ENCODE measurements at places on chromosomes 16 and 17. TPM values are rescaled to one million over a fixed set of nuclear protein-coding genes. Genes with fewer than 3 reads are reported as not detected.
A peak's percentile ranks its signal among the peaks of the same experiment; 100 is the strongest.

The HOXB5 gene
- 2.0 TPM for total RNA-seq

The ACE gene
- total RNA-seq: 9.1 TPM

The IGFALS gene
- 0.32 TPM for total RNA-seq

- no peaks in the 10 kb centered on the region for H3K27me3 ChIP-seq
- H3K27ac ChIP-seq: no peak overlapping the region
- H3K36me3 ChIP-seq: no peaks in the 10 kb centered on the region
Observed at GRCh38 chr16:85425074-85425662, 188.0 kb upstream of the GSE1 start.

DNA sequence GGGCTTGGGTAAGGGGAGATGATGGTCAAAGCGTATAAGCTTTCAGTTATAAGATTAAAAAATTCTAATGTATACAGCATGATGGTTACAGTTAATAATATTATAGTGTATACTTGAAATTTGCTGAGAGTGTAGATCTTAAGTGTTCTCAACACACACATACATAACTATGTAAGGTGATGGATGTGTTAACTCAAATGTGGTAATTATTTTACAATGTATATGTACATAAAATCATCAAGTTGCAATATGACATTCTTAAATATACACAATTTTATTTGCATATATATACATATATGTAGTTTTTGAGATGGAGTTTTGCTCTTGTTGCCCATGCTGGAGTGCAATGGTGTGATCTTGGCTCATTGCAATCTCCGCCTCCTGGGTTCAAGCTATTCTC is 7.2 kb downstream of the ZKSCAN2 start:
- no peaks in the 10 kb centered on the region for H3K36me3 ChIP-seq
- no peak overlapping the region for H3K4me3 ChIP-seq
- H3K27me3 ChIP-seq: no peaks in the 10 kb centered on the region
- no peak for DNase-seq
- no peak overlapping the region for H3K27ac ChIP-seq

- no peaks in the 10 kb centered on the region for H3K27me3 ChIP-seq
- DNase-seq: no peak
- H3K4me3 ChIP-seq: peak overlapping the region; percentile 81
- no peaks in the 10 kb centered on the region for H3K36me3 ChIP-seq
Observed at GRCh38 chr17:50146230-50146926, 4.1 kb downstream of the PPP1R9B start.

GRCh38 chr17:44989552-44990138 is 21.5 kb upstream of the C1QL1 start:
- DNase-seq: no peak
- H3K27ac ChIP-seq: no peak overlapping the region

DNA sequence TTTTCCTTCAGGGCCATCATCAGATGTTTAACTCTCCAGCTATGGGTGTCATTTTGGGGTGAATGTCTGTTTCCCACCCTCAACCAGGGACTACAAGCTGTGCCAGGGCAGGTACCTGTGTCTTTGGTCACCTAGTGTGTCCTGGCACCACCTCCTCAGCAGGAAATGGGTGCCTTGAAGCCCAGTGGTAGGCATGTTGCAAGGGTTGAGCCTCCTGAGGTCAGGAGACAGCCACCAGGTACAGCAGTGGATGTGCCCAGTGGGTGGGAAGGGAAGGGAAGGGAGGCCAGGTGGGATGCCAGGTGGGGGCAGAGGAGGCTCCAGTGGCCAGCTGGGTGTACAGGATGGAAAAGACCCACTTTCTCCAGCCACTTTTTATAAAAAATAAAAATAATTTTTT is 25.5 kb upstream of the ADORA2B start:
- no peaks in the 10 kb centered on the region for H3K4me1 ChIP-seq
- DNase-seq: no peak
- H3K36me3 ChIP-seq: no peaks in the 10 kb centered on the region
- H3K27me3 ChIP-seq: peaks cover 5% of the 10 kb centered on the region
- no peak overlapping the region for H3K4me3 ChIP-seq
- H3K27ac ChIP-seq: no peak overlapping the region

DNA sequence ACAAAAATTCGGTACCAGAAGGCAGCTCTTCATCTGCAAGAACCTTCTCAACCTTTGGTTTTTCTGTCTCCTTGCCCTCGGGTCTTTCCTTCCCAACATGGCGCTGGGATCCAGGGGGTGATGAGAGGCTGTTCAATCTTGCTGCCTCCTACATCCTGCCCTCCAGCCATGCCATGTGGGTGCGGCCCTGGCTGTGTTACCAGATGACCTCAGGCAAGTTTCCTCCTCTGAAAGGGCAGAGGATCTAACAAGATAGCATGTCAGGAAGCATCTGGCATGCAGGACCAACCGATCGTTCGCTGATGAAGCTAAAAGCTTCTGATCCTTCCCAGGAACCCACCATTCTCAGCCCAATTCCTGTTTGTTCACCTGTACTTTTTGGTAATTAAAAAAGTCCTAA is 36.8 kb upstream of the BCAR1 start:
- H3K4me1 ChIP-seq: no peaks in the 10 kb centered on the region
- H3K36me3 ChIP-seq: no peaks in the 10 kb centered on the region
- no peaks in the 10 kb centered on the region for H3K27me3 ChIP-seq
- no peak for DNase-seq

DNA sequence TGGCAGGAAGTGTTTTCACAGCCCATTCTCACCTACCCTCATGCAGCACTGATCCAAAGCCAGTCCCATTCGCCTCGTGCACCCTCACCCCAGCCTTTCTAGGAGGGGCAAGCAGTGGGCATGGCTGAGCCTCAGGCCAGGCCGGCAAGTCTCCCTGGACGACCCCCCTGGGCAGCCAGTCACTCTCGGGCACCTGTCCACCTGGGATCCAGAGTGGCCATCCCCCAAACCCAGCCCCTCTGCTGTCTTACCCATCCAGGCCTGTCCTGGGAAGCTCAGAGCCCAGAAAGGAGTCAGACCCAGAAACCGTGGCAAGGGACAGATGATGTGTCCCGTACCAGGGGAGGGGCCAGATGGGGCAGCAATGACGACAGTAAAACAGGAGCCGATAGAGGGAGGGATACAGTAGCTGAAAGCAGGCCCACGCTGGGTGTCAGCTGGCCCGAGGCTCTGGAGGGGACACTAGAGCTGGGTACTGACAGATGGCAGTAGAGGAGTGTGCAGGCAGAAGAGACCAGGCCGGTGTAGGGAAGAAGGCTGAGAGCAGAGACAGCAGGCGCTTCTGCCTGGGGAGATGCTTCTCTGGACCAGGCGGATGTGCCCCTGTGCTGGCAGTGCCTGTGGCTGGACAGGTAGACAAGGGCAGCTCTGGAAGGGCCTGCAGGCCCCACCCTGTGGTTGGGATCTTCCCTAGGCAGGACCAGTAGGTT is 5.8 kb downstream of the CMTM3 start:
- H3K27me3 ChIP-seq: no peaks in the 10 kb centered on the region
- peaks cover 14% of the 10 kb centered on the region for H3K4me1 ChIP-seq
- no peak for DNase-seq
- peak overlapping the region; percentile 9 for H3K27ac ChIP-seq

- no peak overlapping the region for H3K27ac ChIP-seq
- peaks cover 8% of the 10 kb centered on the region for H3K36me3 ChIP-seq
- H3K27me3 ChIP-seq: no peaks in the 10 kb centered on the region
Observed at GRCh38 chr16:3235856-3236669, 1.1 kb upstream of the ZNF200 start.

- DNase-seq: no peak
- no peaks in the 10 kb centered on the region for H3K4me1 ChIP-seq
- H3K4me3 ChIP-seq: no peak overlapping the region
- no peak overlapping the region for H3K27ac ChIP-seq
- no peaks in the 10 kb centered on the region for H3K36me3 ChIP-seq
Observed at GRCh38 chr17:64254755-64255154, 8.3 kb downstream of the TEX2 start.

DNA sequence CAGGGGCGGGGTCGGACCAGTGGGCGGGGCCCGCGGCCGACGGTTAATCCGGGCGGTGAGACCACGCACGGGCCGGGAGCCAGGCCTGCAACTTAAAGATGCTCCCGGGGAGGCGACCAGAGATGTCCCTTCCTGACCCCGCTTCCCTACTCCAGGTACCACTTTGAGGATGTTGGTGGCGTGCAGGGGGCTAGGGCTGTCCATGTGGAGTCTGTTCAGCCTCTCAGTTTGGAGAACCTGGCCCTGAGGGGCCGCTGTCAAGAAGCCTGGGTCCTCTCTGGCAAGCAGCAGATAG is 580 bp downstream of the RANGRF start:
- H3K27me3 ChIP-seq: no peaks in the 10 kb centered on the region
- H3K4me3 ChIP-seq: peak overlapping the region; percentile 80
- H3K27ac ChIP-seq: peak overlapping the region; percentile 94

DNA sequence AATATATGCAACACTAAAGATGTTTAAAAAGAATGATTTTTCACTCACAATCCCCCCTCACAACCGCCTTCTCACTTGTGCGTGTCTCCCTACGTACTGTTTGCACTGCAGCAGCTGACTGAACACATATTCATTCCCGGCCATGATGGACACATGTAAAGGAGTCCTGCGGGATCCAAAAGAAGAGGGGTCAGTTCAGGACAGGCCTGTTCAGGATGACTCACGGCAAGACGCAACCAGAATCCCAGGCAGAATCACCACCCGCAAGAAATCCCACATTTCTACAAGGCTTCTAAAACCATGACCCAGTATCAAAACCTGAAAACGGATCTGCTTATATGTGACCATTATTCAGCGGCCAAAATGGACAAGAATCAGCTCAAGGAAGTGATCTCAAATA is 52.3 kb downstream of the CYB5D2 start:
- no peaks in the 10 kb centered on the region for H3K4me1 ChIP-seq
- H3K27me3 ChIP-seq: no peaks in the 10 kb centered on the region
- H3K4me3 ChIP-seq: no peak overlapping the region
- H3K27ac ChIP-seq: no peak overlapping the region
- no peak for DNase-seq

DNA sequence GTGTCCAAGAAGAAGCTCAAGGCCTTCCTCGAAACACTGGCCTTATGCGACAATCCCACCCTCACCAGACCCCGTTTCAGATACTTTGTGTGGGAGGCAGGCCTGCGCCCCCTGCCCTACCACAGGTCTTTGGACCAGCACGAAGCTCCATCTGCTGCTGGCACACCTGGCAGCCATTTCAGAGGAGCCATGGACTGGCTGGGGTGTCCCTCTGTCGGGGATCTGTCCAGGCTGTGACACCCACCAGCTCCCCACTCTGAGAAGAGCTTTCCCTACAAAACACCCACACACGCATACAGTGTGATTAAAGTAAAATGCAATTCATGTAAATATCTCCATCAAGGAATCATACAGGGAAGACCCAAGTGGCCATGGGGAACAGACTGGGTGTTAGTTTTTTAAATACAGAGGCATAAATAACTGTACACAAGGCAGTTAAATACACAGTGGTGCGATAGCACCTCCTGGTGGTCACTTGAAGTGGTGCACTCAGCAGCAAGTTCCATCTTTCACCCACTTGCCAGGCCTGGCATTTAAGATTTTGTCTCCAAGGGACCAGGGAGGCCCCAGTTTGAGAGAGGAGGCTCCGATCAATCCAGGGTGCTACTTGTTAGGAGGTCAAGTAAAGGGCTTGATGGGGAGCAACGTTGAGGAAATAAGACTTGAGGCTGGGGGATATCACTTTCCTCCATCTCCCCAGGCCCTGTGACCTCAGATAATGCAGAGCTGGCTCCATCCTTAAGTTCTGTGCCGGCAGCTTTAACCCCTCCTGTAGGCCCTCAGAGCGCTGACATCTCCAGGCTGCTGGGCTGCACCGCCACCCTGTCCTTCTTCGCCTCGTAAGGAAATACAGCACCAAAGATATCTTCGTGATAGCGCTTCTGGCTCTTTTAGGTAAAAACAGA is 43.6 kb downstream of the NOS2 start:
- no peak for DNase-seq
- H3K27me3 ChIP-seq: no peaks in the 10 kb centered on the region
- H3K4me1 ChIP-seq: no peaks in the 10 kb centered on the region

GRCh38 chr16:89094880-89095258 is 1.2 kb downstream of the ACSF3 start:
- H3K4me1 ChIP-seq: peaks cover 8% of the 10 kb centered on the region
- H3K27ac ChIP-seq: no peak overlapping the region
- H3K27me3 ChIP-seq: no peaks in the 10 kb centered on the region

DNA sequence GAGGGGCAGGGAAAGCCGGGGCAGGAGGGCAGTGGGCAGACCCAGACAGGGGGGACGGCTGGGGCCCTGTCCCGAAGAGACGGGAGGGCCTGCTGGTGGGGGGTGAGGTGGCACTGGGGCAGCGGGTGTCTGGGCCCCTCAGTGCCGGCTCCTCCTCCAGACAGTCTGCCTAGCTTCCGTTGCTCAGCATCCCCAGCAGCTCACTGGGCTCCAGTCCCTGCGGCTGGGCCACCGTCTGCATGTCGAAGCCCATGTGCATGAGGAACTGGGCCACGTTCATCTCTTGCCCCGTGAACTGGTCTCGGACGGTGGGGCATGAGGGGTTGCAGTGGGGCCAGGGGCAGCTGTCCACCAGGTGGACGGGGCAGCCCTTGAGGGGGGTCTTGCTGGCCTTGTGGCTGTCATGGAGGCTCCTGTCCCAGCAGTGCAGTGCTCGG is 5.8 kb upstream of the MYADML2 start:
- peaks cover 13% of the 10 kb centered on the region for H3K27me3 ChIP-seq
- H3K4me3 ChIP-seq: no peak overlapping the region
- H3K36me3 ChIP-seq: no peaks in the 10 kb centered on the region
- DNase-seq: no peak
- H3K27ac ChIP-seq: no peak overlapping the region
- no peaks in the 10 kb centered on the region for H3K4me1 ChIP-seq

- H3K4me1 ChIP-seq: peaks cover 10% of the 10 kb centered on the region
- no peaks in the 10 kb centered on the region for H3K27me3 ChIP-seq
- H3K4me3 ChIP-seq: no peak overlapping the region
- H3K36me3 ChIP-seq: no peaks in the 10 kb centered on the region
- H3K27ac ChIP-seq: no peak overlapping the region
Observed at GRCh38 chr17:50684612-50685333, 22.9 kb downstream of the ANKRD40 start.

DNA sequence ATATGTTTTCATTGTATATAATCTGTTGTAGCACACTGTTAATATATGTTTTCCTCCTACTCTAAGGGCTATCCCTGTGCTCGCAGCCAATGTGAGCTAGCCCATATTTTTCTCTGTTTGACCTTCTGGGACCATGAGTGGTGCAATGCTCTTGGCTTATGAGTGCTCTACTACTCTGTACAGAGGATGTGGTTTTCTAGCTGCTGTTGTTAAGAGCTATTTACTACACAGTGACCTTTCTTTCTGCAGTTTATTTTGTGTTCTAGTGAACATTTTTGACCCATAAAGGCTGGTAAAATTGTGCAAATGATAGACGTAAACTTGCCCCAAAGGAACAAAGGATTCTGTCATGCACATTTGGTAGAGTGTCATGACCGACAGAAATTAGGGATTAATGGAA is 84.1 kb upstream of the CPHXL start:
- no peak overlapping the region for H3K27ac ChIP-seq
- no peak for DNase-seq
- H3K4me3 ChIP-seq: no peak overlapping the region
- H3K36me3 ChIP-seq: no peaks in the 10 kb centered on the region
- H3K4me1 ChIP-seq: no peaks in the 10 kb centered on the region

- H3K27me3 ChIP-seq: no peaks in the 10 kb centered on the region
- H3K4me3 ChIP-seq: no peak overlapping the region
- peak overlapping the region; percentile 8 for H3K27ac ChIP-seq
- peaks cover 10% of the 10 kb centered on the region for H3K4me1 ChIP-seq
Observed at GRCh38 chr17:64154717-64155116, 24.8 kb upstream of the ERN1 start.
